ENCODE measurements at places on chromosomes 13 and 19.

DNA sequence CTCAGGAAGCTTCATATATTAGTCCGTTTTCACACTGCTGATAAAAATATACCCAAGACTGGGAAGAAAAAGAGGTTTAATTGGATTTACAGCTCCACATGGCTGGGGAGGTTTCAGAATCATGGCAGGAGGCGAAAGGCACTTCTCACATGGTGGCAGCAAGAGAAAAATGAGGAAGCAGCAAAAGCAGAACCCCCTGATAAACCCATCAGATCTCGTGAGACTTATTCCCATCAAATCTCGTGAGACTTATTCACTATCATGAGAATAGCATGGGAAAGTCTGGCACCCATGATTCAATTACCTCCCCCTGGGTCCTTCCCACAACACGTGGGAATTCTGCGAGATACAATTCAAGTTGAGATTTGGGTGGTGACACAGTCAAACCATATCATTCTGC lies 23.1 kb downstream of the FLT3 start:
- DNase-seq = no peak

DNA sequence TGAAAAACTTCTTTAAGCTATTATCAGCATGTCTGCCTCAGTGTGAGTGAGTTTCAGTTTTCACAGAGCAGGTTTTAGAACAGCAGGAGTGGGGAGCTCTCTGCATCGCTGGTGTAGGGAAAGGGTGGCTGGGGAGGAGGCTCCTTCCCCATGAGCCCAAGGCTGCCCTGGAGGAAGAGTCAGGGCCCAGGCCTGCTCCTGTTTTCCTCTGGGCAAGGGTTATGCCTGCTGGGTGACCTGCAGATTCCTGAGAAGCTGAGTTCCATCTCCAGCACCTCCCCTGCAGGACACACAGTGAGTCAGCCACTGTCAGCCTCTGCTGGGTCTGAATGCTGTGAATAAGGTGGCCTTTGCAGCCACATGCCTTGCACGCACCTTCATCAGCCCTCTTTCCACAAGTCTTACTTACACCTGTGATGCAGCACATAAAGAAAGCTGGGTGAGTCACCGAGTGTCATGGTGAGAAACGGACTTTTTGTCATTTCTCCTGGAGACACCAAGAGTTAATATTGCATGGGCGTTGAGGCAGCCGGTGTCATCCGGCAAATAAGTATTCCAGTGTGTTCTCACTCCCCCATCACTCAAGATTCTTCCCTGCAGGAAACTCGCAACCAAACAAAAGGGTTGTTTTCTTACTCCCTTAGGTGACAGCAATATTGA lies 186.4 kb upstream of the KL start:
- no peak for DNase-seq

- DNase-seq = no peak
Measured at GRCh38 chr13:29081697-29082440, 261.7 kb downstream of the MTUS2 start.

GRCh38 chr19:18533058-18533457 lies 10.3 kb downstream of the FKBP8 start:
- DNase-seq = no peak

DNA sequence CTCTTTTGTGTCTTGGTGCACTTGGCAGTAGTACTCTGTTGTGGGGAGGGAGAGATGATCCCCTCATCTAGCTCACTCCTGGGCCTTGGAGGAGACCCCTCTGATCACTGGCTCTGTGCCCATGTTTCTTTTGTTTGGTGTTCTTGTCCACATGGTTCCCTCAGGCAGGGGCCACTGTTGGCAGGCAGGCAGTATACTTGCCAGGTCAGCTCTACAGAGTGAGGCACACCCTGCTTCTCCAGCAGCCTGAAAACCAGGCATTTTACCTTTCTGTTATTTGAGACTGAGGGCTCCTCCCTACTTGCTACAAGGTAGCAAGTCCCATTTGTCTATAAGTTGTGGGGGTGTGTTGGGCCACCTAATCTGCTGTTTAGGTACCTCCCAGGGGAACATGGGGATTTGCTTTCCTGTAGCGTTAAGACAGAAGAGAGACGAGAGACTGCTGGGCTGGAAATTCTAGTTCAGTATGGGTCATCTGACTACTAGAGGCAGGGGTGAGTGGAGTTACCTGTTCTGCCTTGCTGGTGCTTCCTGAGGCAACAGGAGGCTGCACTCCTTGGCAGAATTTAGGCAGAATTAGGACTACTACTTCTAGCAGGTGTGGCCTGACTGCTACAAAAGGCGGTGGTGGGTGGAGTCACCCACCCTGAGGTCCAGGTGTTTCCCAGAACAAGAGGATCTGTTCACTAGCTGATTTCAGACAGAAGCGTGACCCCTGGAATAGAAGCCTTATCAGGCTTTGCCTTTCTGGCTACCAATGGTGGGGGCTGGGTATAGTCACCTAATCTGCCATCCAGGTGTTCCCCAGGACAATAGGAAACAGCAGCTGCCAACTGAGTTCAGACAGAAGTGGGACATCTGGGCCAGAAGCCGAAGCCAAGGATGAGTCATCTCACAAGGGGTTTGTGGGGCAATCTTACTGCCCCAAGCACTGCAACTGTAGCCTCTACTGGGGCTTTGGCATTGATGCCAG lies 843.0 kb upstream of the ATXN8OS start:
- no peak for DNase-seq

DNA sequence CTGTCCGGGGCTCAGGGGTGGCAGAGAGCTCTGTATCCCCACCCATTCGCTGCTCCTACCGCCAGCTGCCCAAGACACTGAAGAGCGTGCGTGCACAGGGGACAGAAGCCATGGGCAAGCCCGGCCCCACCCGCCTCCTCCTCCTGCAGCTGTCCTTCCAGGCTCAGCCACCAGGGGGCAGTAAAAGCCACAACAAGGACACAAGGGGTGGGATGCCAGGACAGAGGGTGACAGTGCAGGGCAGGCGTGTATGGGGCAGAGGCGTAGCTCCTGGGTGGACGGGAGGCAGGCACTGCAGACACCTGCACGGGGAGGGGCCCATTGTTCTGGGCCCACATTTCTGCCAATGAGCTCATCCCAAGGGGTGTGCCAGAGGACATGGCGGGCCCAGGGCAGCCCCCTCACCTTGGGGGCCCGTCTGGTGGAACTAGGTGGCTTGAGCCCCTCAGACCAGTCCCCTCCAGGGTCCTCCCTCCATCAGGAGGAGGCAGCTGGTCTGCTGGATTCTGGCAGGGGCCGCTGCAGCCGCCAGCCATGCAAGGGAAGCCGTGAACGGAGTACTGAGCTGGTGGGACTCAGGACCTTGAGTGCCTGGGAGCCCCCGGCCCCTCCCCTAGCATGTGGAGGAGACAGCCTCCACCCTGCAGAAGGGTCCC lies 61.2 kb downstream of the MLLT1 start:
- peak; percentile 69 for DNase-seq

DNA sequence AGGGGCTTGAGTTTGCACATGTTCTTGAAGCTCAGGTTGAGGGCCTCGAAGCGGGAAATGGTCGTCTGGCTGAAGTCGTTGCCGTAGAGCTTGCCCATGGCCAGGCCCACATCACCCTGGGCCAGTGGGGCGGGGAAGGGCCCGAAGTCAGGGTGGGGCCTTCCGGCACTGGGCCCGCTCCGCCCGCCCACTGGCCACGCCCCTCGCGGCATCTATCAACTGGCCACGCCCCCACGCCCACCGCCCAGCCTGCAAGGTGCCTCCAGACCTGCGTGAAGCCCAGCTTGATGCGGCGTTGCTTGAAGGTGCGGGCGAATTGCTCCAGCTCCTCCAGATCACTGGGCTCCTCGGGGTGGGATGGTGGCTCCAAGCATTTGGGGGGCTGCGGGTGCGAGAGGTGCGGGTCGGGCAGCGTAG lies 19.9 kb downstream of the ZNF574 start:
- DNase-seq = no peak

- no peak for DNase-seq
Measured at GRCh38 chr13:35826626-35827254, 304.4 kb downstream of the DCLK1 start.

DNA sequence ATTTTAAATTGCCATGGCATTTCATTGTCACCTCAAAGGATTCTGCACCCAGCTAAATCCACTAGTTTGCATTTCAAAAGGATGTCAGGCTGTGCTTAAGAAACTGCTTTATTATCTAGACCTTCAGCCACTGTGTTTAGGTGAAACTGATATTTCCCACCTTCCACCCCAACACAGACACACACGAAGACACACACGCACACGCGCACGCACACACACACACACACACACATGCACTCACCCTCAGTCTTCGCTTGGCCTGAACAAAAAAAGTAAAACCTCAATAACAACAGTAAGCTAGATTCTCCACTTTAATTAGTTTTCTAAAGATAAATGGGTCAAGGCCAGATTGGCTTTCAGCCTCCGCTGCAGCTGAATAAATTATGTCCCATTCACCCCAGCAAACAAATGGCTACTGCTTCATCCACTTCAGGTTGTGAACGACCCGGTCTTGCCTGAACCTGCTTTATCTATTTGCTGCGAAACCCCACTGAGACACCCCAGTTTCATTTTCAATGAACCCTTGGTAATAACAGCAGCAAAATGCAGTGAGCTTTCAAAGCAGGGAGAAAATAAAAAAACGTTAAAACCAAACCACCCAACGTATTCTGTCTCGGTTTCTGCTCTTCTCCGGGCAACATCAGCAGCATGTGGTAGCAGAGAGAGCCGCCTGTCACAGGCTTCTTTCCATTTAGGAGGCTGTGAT lies 166.8 kb downstream of the DCT start:
- DNase-seq = no peak

DNA sequence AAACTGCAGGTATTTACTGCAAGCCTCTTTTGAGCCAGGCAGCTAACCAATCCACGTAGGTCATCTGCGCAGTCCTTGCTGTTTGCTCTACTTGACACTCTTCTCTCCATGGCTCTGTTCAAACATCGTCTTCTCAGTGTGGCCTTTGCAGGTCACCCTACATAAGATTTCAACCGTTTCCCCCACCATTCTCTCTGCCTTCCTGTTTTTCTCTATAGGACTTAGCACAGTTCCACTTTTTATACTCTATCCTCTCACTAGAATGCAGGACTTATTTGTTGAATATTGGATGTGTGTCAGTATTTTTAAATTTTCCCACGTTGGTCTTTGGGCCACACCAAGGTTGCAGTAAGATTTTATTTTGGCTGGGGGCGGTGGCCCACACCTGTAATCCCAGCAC lies 1.7 kb upstream of the FBXW9 start:
- no peak for DNase-seq

DNA sequence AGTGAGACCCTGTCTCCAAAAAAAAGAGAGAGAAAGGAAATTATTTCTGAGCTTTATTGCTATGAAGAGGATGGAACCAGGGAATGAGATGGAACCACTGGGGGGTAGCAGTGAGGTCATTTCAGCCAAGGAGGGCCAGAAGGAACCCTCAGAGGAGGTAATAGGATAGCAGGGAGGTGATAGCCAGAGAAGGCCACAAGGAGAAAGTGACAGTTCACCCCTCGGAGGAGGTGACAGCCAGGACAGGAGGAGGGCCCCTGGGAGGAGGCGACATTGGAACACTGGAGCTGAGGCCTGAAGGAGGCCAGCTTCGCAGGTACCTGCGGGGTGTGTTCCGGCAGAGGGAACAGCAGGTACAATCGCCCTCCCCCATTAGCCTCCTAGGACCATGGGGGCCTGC lies 675 bp upstream of the PGPEP1 start:
- no peak for DNase-seq

DNA sequence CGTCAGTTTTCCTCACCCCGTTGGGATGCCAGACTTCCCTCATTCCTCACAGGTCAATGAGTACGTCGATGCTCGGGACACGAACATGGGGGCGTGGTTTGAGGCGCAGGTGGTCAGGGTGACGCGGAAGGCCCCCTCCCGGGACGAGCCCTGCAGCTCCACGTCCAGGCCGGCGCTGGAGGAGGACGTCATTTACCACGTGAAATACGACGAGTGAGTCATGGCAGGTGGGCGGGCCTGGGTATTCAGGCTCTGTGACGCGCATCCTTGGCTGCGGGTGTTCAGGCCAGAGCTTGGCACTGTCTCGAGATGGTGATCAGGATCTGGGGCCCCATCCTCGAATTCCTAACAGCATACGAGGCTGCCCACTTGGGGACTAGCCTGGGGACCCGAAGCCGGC lies 21.4 kb downstream of the UHRF1 start:
- no peak for DNase-seq

GRCh38 chr19:49363268-49364082 lies at the start of gene DKKL1:
Gene DKKL1, plus strand, starts transcription at chr19:49363877. Its CDS starts 122 bp downstream, at chr19:49363999.
- DNase-seq = peak; percentile 62

- DNase-seq = no peak
Measured at GRCh38 chr13:110665491-110666254, 40.2 kb downstream of the CARS2 start.

- DNase-seq = no peak
Measured at GRCh38 chr13:21043898-21044297, 17.5 kb downstream of the LATS2 start.

- no peak for DNase-seq
Measured at GRCh38 chr19:13138916-13139198, 11.3 kb downstream of the STX10 start.

DNA sequence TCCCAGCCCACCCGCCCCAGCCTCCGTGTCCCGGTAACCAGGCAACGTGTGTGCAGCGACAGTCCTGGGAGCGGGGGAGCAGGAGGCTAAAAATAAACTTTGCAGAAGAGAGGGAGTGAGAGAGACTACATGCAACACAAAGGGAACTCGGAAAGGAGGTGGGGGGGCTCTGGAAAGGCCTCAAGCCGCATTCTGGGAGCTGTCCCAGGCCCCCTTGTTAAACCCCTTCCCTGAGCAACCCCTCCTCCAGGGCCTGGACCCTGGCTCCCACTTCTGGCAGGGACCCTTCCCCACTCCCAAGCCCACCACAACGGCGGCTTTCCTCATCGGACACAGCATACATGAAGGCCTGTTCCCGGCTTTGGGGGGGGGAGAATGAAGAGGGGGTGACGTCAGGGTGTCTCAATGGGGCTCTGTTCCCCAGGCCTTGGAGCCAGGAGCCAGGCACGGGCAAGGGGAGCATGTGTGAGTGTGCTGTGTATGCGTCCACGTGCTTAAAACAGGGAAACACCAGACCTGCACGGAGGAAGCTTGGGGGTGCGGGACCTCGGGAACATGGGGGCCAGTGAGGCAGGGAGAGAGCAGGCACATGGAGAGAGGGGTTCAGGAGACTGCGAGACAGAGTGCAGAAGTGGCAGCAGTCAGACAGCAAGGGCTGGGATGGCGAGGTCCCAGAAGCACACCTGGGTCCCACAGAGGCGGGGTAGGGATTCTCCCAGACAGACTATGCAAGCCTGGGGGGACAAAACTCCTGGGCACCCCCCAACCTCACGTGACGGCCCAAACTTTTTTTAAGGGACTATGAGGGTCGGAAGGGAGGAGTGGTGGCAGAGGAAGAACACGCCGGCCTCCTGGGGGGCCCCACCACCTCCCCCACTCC lies 2.3 kb downstream of the ERF start:
- no peak for DNase-seq

GRCh38 chr19:53007606-53008005 lies 6.1 kb upstream of the ERVV-1 start:
- no peak for DNase-seq

- DNase-seq = no peak
Measured at GRCh38 chr13:50629966-50630365, 213.5 kb downstream of the DLEU7 start.

- DNase-seq = no peak
Measured at GRCh38 chr13:111398715-111399299, 78.4 kb downstream of the TEX29 start.

- DNase-seq = no peak
Measured at GRCh38 chr13:91270031-91270430, 77.5 kb upstream of the MIR17HG start.

- no peak for DNase-seq
Measured at GRCh38 chr13:46311217-46311616, 75.8 kb downstream of the RUBCNL start.
